Stimulated activated CD4-positive, alpha-beta T cell treated with anti-CD3 and anti-CD28 coated beads, TNF-alpha, amount 100 ng/mL, for 24 hours (primary cell): ENCODE measurements at places on chromosomes 5 and 9.

GRCh38 chr5:82584631-82585030, 306.5 kb upstream of the RPS23 start:
- no peak for DNase-seq

DNA sequence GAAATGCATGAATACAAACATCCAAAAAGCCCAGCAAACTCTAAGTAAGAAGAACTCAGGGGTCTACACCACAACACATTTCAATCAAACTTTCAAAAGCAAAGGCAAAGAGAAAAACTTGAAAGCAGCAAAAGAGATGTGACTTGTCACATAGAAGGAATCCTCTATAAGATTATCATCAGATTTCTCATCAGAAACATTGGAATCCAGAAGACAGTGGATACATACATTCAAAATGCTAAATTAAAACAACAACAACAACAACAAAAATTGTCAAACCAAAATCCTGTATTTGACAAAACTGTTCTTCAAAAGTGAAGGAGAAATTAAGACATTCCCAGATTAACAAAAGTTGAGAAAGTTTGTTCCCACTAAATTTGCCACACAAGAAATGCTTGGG, 362.7 kb downstream of the ZNF608 start:
- no peak for DNase-seq

GRCh38 chr5:3123763-3124157, 372.3 kb upstream of the IRX2 start:
- no peak for DNase-seq

GRCh38 chr5:171639966-171640365, 145.7 kb upstream of the SMIM23 start:
- no peak for DNase-seq
